Activated CD4-positive, CD25-positive, alpha-beta regulatory T cell treated with anti-CD3 and anti-CD28 coated beads, Interleukin-2, amount 50 U/mL, for 16 hours (primary cell): ENCODE measurements at places on chromosomes 7 and 10.

DNA sequence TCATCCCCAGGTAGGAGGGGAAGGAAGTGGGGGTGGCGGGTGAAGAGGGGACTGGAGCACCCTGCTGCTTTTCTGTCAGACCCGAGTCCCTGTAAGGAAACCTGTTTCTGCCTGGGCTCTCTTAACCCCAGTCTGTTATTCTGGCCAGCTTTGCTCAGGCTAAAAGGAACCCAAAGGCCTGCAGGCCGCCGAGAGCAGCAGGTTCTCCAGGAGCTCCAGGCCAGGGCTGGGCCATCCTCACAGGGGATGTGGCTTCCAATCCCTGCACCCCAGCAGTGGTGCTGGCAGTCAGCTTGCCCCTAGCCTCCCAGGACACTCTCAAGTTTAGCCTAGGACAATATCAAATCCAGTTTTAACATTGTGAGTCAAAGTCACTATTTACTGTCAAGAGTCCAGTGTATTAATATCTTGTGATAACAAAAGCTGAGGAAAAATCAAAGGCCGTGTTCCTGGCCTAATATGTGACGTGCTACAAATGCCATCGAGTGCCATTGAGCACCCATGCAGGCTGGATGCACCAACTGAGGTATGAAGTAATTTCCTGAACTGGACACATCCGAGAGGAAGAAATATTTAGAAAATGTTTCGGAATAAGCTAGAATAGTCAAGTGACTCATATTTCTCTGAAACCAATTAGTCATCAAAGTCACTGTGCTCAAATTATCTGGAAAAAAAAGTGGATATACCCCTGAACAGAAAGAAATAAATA, 7.0 kb downstream of the PKD1L1 start:
- no peak for DNase-seq

GRCh38 chr7:151243408-151244195, 4.9 kb downstream of the SMARCD3 start:
- DNase-seq = no peak

DNA sequence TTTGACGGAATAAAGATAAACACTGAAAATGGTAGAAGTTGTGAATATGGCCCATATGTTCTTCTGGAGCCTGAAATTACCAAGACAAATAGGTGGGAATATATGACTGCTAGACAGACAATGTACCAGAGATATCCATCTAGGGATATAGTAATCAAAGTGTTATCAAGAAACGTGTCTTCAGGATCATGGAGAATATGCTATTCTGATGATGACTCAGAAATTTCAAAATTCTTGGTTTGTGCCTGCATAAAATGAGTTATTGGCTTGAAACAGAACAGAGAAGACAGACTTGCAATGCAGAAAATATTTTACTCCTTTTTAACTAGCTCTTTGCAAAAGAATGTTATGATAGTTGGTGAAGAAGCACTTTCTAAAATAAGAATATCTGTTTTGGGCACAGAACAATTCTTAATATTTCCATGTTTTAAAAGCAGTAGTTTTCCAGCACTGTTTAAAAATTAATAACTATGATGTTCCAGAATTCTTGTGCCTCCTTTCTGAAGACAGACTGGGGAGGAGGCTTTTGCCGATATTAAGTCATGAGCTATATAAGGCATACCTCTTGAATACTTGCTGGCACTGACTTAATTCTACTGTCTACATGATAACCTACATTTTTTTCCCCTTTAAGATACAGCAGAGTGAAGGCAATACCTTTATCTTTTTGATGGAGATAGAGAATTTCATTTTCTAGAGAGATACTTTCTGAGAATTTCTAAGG, 34.4 kb upstream of the CABCOCO1 start:
- no peak for DNase-seq

- DNase-seq = no peak
These were observed 198.3 kb downstream of the HDAC9 start for GRCh38 chr7:18693816-18694215.

DNA sequence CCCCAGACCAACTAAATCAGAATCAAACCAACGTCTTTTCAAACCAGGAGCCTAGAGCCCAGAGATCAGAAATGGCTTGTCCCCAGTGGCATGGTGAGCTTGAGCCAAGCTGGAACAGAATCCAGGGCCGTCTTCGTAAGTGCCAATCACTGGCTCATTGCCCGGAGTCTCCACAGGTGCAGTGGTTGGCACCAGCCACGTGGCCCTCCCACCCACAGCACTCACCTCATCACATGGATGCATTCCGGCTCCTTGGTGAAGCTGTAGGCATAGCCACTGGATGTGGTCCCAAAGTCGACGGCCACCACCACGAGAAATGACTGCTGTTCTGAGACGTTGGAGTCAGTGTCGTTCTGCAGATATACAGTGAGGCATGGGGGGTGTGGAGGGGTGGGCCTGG, 37.4 kb downstream of the HSPA12A start:
- no peak for DNase-seq

DNA sequence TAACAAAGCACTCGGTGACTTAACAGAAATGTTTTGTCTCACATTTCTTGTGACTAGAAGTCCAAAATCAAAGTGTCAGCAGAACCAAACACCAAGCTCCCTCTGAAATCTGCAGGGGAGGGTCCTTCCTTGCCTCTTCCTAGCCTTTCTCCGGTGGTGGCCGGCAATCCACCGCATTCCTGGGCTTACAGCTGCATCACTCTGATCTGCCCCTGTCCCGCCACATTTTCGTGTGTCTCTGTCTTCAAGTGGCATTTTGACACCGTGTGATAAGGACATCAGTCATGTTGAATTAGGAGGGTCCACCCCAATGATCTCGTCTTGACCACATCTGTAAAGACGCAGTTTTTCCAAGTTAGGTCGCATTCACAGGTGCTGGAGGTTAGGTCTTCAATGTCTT, 30.5 kb upstream of the TOMM7 start:
- DNase-seq = no peak

- no peak for DNase-seq
These were observed 32.7 kb upstream of the VSIR start for GRCh38 chr10:71805776-71806703.

- no peak for DNase-seq
These were observed 97.4 kb downstream of the C10orf105 start for GRCh38 chr10:71622154-71622526.

DNA sequence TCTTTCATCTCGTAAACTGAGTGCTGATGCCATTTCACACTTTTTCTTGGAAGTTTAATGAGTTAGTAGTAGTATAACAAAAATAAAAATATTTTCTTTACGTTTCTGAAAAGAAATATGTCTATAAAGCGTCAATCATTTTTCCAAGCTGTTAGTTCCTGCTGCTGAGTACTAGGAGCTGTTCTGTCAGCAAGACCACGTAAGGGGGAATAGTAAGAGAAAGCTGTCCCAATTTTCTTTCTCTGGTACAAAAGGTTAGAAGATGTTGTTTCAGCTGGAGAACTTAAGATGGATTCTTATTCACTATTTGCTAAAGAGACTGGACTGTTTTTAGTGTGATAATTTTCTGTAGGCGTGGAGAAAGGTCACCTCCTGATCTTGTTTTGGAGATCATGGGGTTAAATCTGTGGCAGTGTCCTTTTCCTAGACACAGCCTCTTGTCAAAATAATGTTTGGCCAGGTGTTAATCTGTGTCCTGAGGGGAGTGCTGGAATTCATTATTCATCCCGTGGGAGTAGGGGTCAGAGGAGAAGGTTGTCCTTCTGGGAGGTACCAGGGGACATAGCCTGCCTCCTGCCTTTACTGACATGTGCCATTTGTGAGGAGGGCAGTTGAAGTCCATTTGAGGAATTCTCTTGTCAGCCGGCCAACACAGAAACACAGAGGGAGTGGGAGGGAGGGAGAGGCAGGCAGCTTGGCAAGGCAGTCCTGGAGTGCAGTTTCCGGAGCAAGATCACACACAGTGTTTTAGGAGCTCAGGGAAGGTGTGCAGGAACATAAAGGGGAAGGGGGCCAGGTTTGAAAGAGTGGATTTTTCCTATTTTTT, 368.7 kb downstream of the AUTS2 start:
- no peak for DNase-seq

- no peak for DNase-seq
These were observed 105.1 kb upstream of the GPR22 start for GRCh38 chr7:107364787-107365186.

DNA sequence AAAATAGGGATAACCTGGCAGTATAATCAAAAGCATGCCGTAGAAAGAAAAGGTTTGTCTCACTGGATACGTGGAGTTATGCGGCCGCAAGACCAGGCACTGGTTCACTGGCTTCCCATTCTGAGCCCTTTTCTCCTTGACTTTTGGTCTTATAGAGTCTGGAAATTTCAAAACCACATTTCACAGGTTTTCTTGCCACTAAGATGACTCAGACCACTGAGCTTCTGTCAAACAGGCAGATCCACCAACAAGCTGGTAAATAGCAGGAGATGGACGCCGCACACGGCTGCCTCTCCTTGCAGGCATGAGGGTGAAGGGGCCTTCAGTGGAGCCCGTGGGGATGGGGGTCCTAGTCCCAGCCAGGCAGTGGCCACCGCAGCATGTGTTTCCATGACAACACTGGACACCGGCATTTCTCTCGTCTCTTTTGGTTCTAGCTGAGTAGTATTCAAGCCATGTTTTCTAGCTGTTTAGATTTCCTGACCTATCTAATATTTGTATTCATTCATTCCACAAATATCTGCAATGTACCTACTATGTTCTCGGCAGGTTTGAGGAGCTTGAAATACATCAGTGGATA, 55.5 kb downstream of the KLF6 start:
- no peak for DNase-seq

DNA sequence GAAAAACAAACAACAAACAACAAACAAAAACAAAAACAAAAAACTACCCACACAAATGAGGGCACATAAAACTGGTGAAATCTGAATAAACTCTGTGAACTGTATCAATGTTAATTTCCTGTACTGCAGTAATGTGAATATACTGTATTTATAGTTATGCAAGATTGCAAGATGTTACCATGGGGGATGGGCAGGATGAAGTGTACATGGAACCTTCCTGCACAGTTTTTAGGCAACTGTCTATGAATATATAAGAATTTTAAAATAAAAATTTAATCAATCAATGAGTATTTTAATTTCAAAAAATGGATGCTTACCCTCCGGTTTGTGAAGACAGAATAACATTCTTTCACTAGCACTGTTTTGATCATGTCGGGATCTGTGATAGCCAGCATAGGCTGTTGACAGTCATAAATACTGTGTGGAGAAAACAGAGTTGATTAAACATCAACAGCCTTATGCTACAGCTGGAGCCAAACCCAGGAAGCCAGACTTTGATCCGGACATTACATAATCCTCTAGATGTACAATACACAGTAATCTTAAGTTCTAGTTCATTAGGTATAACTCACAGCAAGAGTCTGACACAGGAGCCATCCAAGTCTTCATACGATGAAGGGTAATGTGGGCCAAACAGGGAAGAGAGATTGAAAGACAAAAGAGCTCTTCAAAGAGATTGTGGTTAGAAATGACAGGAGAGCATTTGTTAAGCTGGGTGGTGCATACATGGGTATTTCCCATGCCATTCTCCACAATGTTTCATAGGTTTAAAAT, 14.8 kb downstream of the CYP3A7 start:
- DNase-seq = no peak

DNA sequence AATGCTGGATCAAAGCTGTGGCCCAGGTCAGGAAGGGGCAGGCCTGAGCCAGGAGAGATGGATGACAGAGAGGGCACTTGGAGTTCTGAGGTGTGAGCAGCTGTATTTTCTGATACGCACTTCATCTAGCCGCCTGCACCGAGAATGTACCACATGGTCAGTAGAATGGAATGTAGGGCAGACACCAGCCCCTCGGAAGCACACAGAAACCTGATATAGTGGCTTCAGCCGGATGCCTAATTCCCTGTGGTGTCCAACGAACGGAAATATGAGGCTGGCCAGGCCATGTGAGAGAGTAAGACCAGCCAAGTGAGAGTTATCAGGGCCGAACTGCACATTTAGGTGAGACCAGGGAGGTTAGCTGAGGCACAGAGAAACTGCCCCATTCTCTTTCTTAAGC, 46.7 kb upstream of the PLCE1 start:
- DNase-seq = no peak

DNA sequence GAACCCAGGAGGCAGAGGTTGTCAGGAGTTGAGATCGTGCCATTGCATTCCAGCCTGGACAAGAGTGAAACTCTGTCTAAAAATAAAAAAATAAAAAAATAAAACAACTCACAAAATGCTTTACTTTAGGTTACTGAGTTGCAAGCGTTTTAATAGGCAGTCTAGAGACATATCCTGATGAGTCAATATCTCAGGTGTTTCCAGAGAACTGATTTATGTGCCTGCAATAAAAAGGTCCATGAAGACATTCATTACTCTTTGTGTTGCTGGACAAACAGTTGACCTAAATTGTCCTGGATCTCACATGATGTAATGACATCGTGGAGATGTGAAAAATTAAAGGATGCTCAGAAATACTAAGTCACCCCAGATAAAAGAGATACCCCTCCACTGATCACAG, 31.5 kb downstream of the CDNF start:
- no peak for DNase-seq

DNA sequence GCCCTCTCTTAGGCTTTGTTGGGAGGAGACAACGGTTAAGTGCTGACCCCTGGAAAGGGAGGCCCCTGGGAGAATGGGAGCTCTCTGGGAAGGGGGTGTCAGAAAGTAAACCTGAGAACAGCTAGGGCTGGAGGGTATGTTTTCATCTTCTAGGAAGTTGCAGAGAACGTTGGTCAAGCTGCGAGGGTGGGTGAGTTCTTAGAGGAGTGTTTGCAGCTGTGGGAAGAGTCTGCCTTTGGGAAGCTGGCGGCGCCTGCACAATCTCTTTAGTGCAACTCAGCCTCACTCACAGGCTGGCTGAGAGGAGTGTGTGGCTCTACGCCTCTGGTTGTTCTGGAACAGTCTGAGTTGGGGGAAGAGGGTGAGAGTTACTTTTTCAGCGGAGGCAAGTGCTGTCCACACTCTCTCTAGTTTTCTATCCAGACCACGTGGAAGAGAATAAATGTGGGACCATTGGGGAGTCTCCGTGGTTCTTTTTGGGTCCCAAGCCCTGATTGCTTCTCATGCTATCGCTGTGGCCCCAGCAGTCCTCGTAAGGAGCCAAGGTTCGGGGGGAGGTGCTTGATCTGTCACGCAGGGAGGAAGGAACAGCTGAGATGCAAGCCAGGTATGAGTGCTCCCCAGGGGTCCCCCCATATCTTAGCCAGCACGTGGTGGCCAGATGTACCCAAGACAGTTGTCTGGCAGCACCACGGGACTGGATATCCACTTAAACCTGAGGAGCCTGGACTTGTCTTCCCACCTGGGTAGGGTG, 237.2 kb downstream of the BUB3 start:
- DNase-seq = no peak

- DNase-seq = no peak
These were observed 65.8 kb upstream of the WNT16 start for GRCh38 chr7:121262969-121263368.
